ENCODE measurements at places on chromosomes 2 and 18.

DNA sequence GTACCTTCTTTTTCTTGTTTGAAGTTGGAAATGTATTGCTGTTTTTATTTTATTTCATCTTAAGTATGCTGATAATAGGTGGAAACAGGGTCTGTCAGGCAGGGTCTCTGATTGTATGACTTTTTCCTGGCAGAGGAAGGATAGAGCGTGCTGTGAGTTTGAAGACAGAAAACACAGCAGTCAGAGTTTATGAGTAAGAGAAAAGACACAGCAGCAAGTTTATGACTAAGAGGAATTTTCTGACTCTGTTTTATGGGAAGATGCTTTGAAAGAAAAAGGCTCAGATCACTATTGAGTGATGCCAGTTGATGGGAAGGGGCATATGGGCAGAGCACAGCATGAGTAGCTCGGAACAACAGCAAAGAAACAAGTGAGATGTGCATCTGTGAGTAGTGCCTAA lies 379.1 kb downstream of the MEIS1 start:
- no peak for DNase-seq

GRCh38 chr2:128436479-128437203 lies 118.0 kb upstream of the HS6ST1 start:
- no peak for DNase-seq

DNA sequence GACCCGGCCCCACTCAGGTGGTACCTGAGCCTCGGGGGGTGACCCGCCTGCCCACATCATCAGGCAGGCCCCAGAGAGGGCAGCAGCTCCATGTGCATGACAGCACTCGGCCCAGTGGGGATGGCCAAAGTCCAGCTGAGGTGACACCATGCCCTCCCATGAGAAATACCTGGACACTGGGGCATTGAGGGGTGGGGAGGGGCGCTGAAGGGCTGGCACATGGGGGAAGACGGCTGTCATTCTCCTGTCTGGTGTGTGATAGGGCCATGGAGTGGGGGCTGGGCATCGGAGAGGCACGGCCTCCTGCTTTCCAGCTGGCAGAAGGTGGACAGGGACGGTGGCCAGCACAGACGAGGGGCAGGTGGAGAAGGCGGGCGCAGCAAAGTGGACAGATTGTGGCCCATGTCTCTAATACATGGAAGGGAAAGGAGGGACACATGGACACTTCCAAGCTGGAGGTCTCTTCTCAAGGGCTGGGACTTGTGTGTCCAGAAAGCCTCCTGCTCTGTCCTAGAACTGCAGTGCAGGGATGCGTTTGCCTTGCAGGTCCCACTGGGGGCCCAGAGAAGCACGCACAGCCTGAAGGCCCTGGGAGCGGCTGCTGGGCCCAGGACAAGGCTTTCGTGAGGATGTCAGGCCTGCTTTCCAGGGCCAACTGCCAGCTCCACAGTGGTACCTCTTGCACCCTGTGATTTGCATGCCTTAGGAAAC lies 302.2 kb downstream of the NDUFA10 start:
- DNase-seq, result no peak

DNA sequence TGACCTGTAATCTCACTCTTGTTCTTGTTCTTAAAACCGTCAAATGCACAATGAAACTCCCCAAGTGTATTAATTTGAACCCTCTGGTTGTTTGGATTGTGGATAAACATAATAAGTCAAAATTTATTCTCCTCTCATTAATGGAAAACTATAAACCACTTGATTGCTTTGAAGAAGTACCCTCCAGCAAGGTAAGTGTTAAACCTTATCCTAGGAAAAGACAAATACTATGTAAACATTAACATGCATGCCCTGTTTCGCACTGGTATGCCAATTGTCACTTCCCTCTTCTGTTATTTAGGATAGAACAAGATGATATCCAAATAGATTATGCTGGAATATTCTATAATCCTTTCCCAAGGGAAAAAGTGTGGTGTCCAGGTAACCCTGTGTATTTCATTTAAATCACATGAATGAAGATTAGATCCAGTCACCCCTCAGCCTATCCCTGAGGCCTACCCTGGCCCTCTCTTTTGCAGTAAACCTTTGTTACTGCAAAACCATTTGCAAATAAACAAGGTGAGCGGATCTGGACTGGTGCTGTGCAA lies 1.3 kb downstream of the ADI1 start:
- no peak for DNase-seq

- no peak for DNase-seq
These were observed 7.7 kb upstream of the TTC39C start for GRCh38 chr18:24006712-24007313.

- DNase-seq, result no peak
These were observed 672 bp downstream of the ATP6V1B1 start for GRCh38 chr2:70936165-70936978.

DNA sequence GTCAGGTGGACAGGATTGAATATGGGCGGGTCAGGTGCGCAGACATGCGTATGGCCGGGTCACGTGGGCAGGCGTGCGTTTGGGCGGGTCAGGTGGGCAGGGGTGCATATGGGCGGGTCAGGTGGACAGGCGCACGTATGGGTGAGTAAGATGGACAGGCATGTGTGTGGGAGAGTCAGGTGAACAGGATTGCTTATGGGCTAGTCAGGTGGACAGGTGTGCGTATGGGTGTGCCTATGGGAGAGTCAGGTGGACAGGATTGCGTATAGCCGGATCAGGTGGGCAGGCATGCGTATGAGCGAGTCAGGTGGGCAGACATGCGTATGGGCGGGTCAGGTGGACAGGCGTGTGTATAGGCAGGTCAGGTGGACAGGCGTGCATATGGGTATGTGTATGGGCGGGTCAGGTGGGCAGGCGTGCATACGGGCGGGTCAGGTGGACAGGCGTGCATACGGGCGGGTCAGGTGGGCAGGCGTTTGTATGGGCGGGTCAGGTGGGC lies 30.3 kb upstream of the KLF11 start:
- no peak for DNase-seq

DNA sequence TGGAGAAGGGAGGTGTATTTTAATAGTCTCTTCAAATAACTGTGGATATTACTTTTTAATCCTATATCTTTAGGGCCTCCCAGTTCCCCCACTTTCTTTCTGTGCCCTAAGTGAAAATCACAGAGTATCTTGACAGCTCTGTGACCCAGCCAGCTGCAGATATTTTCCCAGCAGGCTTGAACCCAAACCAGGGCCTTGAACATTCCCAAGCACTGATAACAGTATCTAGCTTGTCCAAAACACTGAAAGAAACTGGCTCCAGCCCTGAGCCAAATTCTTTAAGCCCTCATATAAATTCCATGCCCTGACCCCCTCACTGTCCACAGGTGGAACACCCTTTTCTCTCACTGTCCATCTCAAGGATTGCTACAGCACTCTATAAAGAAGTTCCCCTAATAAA lies 388.1 kb upstream of the CHAC2 start:
- DNase-seq, result no peak

GRCh38 chr2:195124391-195125079 lies 532.5 kb upstream of the SLC39A10 start:
- no peak for DNase-seq

DNA sequence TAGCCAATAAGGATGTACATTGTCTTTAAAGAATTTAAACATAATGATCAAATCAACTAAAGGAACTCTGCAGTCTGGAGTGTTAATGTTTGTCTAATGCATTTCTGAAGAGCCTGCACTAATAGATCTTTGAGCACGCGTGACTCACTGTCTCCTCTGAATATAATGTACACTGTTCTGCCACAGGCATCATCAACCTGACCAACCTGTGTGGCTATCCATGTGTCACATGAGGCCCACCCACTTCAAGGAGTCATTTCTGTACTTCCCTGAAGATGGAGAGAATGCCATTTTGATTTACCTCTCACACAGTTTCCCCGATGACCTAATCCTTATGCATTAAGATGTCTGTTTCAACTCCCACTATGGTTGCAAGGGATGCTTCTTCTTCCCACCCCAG lies 434.0 kb upstream of the SPHKAP start:
- no peak for DNase-seq

DNA sequence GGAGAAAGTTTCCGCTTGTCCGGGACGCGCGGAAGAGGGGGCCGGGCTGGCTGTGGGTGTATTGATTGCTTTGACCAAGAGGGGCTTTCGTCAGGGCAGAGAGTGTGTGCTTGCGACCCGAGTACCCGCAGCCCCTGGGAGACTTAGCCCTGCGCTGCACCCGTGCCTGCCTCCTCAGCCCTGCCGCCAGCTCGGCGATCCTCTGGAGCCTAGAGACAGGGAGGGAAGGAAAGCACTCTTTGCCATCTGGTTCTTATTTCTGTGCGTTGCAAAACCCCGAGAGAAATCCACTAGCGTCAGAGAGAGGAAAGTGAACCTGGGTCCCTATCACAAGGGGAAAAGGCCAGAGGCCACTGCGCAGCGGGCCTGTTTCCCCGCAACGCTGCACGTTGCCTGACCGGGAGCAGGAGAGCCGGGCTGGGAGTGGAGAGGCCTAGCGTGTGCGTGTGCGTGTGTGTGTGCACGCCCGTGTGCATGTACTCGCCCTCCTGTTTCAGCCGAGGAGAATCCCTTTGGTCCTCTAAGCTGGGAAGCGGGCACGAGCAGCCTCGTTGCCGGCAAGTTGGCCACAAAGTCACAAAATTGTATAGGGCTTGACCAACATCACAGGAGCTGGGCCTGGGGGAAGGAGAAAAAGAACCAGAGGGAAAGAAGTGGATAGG lies 1.7 kb downstream of the SIX3 start:
- DNase-seq, result no peak

- DNase-seq, result no peak
These were observed 52.7 kb downstream of the SMAD4 start for GRCh38 chr18:51082571-51083267.

GRCh38 chr18:8507915-8508705 lies 101.1 kb upstream of the RAB12 start:
- DNase-seq, result no peak

- peak; percentile 0 for DNase-seq
These were observed 389.6 kb upstream of the CDH19 start for GRCh38 chr18:66993492-66993891.

DNA sequence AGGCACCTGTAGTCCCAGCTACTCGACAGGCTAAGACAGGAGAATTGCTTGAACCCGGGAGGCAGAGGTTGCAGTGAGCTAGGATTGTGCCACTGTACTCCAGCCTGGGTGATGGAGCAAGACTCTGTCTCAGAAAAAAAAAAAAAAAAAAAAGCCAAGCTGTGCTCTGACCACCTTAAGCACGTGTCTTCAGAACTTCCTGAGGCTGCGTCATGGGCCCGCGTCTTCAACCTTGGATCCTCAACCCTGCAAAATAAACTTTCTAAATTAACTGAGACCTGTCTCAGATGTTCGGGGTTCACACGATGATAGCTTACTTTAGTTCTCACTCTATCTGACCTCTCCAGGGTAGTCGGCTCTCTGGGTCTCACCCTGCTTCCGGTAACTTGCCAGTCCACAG lies 65.8 kb upstream of the CABLES1 start:
- DNase-seq, result no peak

- no peak for DNase-seq
These were observed 1611.1 kb upstream of the ZEB2 start for GRCh38 chr2:146131048-146131447.

GRCh38 chr2:204289066-204289465 lies 256.2 kb upstream of the PARD3B start:
- no peak for DNase-seq

DNA sequence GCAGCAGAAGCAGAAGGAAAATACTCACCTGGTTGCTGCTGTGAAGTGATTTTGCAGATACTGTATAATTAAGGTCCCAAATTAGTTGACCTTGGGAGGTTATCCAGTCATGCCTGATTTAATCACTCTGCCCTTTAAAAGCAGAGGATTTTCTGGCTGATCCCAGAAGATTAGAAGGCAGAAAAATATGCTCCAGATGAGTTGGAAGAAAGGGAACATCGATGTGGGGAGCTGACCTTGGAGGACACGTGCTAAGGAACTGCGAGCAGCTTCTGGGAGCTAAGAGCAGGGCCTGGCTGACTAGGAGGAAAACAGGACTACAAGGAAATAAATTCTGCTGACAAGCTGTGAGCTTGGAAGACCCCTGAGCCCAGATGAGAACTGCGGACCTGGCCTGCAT lies 13.3 kb upstream of the DYM start:
- no peak for DNase-seq

Data from RWPE1 (cell line).